ENCODE measurements at places on chromosomes 7 and 10.

GRCh38 chr7:151851782-151852181 lies 25.1 kb downstream of the PRKAG2 start:
- no peak for DNase-seq

- no peak for DNase-seq
Measured at GRCh38 chr10:48760983-48761382, 76.3 kb downstream of the WDFY4 start.

- no peak for DNase-seq
Measured at GRCh38 chr7:12314199-12314598, 89.5 kb downstream of the VWDE start.

- no peak for DNase-seq
Measured at GRCh38 chr10:76175533-76176165, 744.2 kb downstream of the LRMDA start.

- DNase-seq = no peak
Measured at GRCh38 chr10:29807163-29807806, 172.5 kb upstream of the SVIL start.

DNA sequence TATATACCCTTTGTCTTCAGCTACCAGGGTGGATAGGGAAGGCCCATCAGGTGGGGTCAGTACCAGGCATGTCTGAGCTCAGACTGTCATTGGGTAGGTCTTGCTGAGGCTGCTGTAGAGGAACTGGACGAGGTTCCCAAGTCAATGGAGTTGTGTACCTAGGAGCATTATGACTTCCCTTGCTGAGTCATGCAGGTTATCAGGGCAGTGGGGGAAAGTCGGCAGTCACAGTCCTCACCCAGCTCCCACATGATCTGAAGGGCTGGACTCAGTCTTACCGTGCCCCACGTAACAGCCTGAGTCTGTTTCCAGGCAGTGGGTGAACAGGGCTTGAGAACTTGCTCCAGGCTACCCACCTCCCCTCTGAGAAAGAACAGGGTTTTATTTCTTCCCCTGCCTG lies 260.8 kb upstream of the COBL start:
- DNase-seq = no peak

DNA sequence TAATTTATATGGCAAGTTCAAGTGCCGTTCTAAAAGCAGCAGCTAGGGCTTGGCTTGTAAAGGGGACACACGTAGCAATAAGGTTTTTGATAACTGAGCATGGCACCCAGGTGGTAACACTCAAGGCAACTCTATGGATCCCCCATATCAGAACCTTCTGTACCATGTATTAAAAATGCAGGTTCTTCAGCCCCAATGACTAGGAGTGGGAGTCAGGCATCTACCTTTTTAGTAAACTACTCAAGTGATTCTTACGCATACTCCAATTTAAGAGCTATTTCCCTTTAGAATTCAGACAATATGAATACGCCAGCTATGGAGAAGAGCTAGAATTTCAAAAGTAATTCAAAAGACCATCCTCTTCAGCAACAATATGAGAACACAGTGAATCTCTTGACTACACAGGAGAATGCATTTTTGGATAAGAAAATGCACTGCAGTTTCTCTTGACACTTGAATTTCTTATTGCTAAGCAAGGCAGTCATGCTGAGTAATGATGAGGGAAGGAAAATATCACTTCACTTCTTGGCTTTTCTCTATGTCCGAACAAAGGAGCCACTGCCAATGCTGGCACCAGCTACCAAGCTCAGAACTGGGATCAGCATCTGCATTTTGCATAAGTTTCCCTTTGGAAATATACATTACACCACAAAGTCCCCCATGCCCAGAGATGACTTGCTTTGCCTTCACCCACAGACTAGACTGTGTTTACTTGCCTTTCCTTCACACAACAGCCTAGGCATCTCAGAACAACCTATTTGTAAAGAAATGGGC lies 53.5 kb downstream of the ABLIM1 start:
- no peak for DNase-seq

DNA sequence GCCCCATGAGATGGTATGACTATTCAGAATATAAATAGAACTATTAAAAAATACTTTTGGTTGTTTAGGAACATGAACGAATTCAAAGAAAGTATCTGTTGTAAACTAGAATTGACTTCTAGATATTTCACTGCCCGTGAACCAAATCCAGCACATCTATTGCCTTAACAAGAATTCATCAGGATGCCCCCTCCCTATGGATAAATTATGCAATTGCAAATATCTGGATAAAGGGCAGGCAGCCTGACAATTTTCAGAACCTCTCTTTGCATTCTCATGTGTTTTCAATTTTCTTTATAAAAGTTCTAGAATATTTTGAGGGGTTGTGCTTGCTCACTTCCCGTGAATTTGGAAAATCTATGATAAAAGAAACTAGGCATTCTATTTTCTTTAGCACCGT lies 822.1 kb upstream of the SORCS1 start:
- DNase-seq = no peak

GRCh38 chr7:11591943-11592342 lies 240.1 kb downstream of the THSD7A start:
- DNase-seq = no peak

GRCh38 chr10:84574102-84574501 lies 245.7 kb downstream of the CCSER2 start:
- DNase-seq = no peak

DNA sequence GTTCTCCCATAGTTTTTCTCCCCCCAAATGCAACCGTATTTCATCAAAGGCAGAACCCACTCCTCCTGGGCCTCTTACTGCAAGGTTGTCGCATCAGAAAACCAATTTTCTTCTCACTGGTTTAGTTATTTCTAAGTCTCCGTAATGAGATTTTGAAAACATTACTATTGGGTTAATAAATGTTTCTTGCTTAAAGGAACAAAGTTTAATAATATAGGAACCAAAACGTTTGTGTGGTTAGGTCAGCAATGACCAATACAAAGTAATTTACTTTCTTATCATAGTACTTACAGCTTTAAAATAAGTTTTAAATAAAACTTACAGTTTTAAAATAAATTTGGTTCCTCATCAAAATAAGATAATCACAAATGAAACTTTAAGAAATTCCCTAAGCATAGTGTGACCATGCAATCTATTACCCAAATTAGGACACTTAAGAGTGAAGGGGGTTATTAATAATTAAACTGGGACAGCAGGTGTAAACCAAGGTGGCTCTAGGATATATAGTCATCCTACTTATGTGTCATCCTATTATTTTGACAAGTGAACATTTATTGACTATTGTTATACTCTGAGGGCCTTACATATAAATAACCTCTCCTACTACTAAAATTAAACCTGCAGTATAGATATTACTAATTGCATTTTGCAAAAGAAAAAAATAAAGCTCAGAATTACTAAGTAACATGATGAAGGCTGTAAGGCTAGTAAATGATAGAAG lies 415.4 kb upstream of the LRRN3 start:
- no peak for DNase-seq

- no peak for DNase-seq
Measured at GRCh38 chr7:104093127-104093526, 103.7 kb upstream of the RELN start.

DNA sequence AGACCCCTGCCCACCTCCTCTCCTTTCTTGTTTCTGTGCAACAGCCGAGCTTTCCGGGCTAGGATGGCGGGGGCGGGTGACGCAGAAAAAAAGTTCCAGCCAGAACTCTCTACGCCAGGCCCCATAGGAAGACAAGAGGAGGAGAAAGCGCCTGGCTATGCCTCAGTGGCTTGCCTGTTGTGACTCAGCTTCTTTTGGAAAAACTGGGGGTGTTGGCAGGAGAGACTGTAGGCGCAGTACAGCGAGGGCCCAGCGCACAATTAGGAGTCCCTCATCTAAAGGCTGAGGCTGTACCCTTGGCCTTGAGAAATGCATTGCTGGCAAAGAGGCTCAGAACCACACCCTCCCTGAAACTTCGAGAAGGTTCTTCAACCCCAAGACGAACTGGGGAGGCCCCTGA lies 28.0 kb upstream of the KPNA7 start:
- no peak for DNase-seq

DNA sequence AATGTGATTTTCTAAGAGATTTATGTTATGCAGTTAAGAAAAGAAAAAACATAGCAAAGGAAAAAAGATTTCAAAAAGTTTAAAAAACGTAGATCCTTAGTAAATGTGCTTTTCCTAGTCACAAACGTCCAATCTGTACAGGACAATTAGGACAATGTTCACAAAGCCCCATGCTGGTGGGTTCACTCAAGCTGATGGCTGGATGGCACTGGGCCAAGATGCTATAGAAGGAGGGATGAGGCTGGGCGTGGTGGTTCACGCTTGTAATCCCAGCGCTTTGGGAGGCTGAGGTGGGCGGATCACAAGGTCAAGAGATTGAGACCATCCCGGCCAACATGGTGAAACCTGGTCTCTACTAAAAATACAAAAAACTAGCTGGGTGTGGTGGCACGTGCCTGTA lies 22.1 kb downstream of the SVIL start:
- no peak for DNase-seq

- DNase-seq = no peak
Measured at GRCh38 chr10:35874311-35875015, 232.4 kb upstream of the FZD8 start.

DNA sequence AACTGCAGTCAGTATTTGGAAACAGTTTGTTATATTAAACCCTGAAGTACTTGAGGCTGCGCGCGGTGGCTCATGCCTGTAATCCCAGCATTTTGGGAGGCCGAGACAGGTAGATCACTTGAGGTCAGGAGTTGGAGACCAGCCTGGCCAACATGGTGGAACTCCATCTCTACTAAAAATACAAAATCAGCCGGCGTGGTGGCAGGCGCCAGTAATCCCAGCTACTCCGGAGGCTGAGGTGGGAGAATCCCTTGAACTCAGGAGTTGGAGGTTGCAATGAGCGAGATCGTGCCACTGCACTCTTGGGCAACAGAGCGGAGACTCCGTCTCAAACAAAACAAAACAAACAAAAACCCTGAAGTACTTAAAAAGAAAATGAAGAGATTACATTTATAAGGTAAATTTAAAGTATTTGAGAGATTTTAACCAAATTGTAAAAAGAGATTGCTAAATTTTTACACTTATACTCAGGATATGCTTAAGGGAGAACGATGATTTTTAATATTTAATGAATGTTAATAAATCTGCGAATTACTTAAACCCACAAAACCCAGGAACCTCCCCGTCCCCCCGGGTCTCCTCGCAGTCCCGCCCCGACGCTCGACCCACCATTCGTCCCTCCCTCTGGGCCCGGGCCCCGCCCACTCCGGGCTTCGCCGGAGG lies 425 bp upstream of the MTG1 start:
- DNase-seq = no peak

GRCh38 chr10:125578658-125579315 lies 104.2 kb downstream of the TEX36 start:
- DNase-seq = no peak

GRCh38 chr10:18501629-18502028 lies 149.8 kb downstream of the NSUN6 start:
- no peak for DNase-seq

- DNase-seq = no peak
Measured at GRCh38 chr7:147245274-147245673, 1128.7 kb downstream of the CNTNAP2 start.

- DNase-seq = no peak
Measured at GRCh38 chr10:80421707-80422536, 13.6 kb downstream of the PRXL2A start.

DNA sequence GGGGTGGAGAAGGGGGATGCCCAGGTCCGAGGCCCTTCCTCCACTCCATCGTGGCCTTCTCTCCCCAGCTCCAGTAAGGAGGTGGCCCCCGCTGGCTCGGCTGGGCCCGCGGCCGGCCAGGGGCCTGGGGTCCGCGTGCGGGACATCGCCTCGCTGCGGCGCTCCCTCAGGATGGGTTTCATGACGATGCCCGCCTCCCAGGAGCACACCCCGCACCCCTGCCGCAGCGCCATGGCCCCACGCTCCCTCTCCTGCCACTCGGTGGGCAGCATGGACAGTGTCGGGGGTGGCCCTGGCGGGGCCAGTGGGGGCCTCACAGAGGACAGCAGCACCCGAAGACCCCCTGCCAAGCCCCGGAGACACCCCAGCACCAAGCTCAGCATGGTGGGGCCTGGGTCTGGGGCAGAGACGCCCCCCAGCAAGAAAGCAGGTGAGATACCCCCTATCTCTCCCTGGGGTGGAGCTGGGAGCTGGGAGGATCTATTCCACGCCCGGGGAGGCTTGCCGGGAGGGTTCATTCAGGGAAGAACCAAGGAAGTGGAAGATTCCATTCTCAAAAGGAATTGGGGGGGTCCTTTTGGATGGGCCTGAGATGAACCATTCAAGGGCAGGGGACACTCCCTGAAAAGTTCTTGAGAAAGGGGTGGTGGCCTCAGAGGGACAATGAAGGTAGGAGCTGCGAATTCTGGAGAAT lies 3.2 kb downstream of the NYAP1 start:
- DNase-seq = no peak

DNA sequence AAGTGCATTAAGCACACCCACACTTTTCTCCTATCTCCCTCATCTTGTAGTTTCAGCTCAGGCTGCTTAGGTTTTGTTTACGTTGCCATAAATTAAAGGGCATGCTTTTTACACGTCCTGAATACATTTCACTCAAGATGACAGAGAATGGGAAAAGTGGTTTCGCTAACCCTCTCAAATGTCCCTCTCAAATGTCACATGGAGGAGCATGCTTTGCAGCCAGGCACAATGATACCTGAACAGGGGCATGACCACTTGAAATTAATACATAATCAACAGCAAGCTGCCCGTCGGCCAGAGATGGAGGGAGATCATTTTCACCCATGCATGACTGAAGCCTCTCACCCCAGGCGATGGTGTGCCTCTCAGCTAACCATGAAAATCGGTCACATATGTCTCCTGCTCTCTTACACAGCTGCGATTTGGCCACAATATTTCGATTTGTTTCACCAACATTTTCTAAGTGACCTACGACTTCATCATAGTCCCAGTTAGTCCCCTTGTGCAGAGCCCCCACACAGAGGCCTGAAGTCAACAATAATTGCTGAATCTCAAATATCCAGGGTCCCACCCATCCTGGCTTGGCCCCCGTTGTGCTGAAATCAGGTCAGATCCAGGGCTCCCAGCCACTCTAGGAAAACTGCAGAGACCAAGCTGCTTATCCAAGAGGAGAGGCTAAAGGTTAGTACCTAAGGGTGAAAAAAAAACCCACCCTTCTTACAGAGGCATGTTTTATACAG lies 373.9 kb upstream of the NFE2L3 start:
- DNase-seq = no peak

DNA sequence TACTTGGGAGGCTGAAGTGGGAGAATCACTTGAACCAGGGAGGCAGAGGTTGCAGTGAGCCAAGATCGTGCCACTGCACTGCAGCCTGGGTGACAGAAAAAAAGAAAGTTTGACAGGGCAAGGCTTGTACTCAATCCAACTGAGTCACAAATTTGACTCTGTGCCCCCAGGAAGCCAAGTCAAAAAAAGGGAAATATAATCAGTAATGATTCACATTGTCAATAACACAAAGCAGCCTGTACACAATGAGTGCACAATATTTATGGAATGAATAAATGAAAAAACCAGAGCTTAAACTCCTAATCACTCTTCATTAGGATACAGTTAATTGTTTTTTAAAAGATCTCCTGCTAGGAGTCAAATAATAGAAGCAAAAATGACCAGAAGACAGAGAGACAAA lies 6.4 kb downstream of the NAPEPLD start:
- no peak for DNase-seq

Data from stimulated activated CD8-positive, alpha-beta memory T cell treated with anti-CD3 and anti-CD28 coated beads, Interleukin-12 subunit alpha, Interleukin-12 subunit beta, amount 100 ng/mL, for 4 hours (primary cell).